ENCODE measurements at places on chromosomes 4 and X.

GRCh38 chrX:123348468-123348867 is 164.4 kb downstream of the GRIA3 start:
- DNase-seq: no peak

DNA sequence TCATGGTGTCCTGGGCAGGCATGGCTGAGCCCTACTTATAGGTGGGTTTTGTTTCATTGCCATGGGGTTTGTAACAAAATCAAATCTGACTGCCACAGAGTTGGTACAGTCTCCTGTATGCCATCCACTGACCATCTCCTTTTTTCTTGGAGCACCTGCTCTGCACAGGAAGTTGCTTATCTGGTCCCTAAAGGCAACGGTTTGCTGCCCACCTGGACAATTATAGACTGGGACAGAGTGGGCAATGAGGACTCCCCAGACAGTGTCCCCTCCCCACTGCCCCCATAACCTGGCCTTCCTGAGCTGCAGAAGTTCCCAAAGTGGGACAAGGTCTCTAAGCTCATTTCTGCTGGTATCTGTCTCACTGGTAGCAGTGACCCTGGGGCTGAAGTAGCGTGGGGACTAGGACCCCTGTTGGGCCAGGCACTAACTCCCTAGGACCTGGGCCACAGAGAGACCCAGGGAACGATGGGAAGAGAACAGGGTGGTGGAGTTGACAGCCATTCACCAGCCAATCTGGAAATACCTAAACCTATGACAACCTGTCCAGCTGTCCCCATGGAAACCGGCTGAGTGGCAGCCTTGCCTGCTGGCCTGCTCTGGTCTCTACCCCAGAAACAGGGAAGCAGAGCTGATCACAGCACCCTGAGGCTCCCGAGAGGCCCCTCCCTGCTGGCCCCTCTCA is 64.7 kb downstream of the WFS1 start:
- DNase-seq: no peak

DNA sequence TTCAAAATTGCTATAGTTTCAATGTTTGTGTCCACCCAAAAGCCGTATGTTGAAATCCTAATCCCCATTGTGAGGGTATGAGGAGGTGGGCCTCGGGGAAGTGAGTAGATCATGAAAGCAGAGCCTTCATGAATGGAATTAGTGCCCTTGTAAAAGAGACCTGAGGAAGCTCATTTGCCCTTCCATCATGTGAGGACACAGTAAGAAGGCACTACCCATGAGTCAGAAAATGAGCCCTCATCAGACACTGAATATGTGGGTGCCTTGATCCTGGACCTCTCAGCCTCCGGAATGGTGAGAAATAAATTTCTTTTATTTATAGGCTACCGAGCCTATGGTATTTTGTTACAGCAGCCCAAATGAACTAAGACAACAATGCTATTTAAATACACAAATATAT is 57.7 kb upstream of the EFHC2 start:
- no peak for DNase-seq

DNA sequence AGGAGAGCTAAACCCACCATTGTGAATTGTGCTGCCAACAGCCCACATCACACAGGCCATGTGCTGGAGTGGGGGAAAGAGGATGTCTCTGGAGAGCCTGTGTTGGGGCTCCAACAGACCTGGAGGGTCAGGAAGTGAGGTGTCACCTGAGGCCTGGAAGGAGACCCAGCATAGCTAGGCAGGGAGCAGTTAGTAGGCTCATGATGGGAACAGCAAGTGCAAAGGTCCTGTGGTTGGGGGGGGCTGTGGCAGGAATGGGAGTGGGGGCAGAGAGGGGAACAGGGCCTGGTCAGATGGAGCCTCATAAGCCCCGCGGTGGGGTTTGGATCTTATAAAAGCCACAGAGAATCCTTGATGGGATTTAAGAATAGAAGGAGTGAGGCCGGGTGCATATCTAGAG is 35.9 kb upstream of the GPR78 start:
- DNase-seq: no peak

- DNase-seq: no peak
Observed at GRCh38 chrX:150933945-150934350, 35.5 kb upstream of the CD99L2 start.

DNA sequence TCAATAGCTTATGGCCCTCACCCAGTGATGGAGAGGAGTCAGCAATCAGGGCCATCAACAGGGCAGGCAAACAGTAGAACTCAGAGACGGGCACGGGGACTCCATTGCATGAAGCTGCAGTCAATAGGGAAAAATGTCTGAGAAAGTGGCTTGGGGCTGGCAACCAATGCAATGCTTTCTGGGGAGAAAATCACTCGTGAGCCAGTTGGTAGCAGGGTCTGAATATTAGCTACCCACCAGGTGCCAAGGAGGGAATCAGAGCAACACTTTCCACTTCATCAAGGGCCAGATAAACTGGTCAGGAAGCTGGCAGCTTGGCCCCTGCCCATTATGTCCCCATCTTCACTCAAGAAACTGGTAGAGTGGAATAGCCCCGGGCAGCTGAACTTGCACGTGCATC is 80.7 kb downstream of the STARD8 start:
- no peak for DNase-seq

GRCh38 chr4:7618361-7618760 is 183.6 kb upstream of the PSAPL1 start:
- no peak for DNase-seq

- no peak for DNase-seq
Observed at GRCh38 chr4:79338148-79338547, 12.3 kb upstream of the NAA11 start.

GRCh38 chr4:152594978-152595925 is 59.4 kb upstream of the FBXW7 start:
- no peak for DNase-seq

DNA sequence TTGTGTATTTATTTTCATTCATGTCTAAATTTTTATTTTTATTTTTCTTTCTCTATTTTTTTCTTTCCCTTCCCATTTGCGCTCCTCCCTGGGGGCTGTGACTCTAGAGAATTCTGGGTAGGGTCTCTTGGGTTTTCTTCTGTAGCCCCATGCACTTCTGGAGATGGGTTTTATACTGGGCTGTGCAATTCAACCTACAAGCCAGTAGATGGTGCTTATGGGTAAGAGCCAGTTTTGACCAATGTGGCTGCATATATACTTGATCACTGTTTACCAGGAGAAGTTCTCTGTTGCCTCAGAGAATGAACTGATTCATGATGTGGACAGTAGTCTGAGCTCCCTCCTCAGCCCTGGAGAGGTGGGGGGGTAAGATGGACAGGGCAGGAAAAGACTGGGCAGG is 614.6 kb downstream of the PCDH19 start:
- no peak for DNase-seq

DNA sequence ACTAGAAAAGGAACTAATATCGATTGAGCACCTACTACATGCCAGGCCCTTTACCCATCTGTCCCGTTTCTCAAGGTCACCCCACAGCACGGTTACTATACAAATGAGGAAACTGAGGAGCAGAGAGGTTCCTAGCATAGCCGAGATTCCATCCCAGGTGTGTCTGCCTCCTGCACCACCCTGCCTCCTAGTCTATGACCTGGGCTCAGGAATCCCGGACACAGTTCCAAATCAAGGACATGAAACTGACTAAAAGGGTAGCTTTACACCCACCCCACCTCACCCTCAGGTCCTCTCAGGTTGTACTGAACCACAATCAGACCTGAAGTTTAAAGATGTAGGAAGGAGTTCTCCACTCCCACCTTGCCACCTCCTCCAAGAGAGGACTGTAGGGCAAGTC is 55.6 kb downstream of the APBB2 start:
- no peak for DNase-seq

DNA sequence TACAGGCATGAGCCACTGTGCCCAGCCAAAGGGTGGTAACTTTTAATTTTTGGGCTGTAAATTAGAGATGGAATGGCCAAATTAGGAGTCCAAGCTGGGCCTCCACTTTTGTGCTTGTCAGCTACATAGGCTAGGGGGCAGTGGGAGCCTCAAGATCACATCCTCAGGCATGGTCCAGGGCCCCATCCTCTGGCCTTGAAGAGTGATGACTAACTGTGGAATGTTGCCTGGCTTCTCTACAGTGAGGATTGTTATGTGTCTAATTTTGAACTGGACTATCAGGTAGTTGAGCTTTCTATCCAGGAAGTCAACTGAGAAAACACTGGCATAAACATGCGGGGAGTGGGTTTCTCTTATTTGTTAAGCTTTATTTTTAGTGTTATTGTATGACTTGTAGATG is 33.0 kb downstream of the CCNG2 start:
- no peak for DNase-seq

GRCh38 chrX:145405012-145405411 is 157.7 kb downstream of the SPANXN1 start:
- DNase-seq: no peak

- DNase-seq: no peak
Observed at GRCh38 chr4:139603576-139604410, 47.8 kb upstream of the SETD7 start.

DNA sequence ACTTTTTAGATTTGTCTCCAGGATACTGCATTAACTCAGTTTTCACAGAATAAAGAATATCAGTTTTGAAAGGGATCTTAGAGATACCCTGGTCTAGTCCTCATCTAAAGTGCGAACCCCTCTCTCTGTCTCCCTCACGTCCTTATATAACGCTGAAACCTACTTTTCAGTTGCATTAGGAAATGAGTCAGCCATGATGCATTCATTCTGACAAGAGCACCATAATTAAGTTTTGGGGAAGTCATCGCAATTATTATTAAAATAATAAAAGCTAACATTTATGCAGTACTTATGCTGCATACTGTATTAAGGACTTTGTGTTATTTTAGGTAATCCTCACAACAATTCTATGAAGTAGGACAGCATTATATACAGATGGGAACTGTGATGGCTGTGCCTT is 116.1 kb downstream of the REELD1 start:
- no peak for DNase-seq

GRCh38 chrX:65537229-65537628 is 2.6 kb upstream of the LAS1L start:
- DNase-seq: no peak

- no peak for DNase-seq
Observed at GRCh38 chr4:35591035-35591434, 653.3 kb downstream of the ARAP2 start.

- peak; percentile 30 for DNase-seq
Observed at GRCh38 chr4:10611673-10612072, 72.9 kb downstream of the CLNK start.

GRCh38 chr4:174495626-174496025 is 26.7 kb downstream of the HPGD start:
- no peak for DNase-seq

DNA sequence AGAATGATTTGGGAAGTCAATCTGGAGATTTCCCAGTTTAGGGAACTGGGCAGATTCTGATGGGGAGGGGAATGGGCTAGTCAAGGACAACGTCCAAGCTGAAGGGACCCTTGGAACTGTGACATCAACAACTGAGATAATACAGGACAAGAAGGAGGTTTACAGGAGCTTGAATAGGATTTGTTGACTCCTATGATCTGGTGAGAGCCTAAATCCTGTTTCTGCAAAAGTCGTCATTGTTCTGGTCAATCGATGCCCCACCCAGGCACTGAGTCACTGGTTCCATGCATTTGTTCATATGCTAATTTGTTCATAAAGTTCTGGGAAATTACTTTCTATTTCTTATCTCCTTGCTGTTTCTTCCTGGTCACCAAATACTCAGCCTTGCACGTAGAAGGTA is 15.3 kb upstream of the PDGFRA start:
- no peak for DNase-seq

DNA sequence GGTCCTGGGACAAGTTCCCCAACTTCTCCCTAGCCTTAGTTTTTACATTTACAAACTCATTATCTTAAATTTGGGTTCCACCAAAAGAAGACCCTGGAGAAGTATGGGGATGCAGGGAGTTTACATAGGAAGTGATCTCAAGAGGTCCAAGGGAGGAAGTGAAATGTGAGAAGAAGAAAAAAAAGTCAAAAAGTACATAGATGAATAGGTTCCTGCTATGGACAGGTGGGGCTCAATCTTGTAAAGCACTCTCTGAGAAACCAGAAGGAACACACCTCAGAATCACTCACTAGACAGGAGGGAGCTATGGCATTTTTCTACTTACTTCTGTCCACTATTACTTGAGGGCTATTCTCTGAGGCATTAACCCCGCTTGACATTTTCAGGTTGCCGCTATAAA is 56.6 kb downstream of the ARHGAP6 start:
- no peak for DNase-seq

- no peak for DNase-seq
Observed at GRCh38 chrX:71198066-71198465, 25.0 kb upstream of the GJB1 start.

DNA sequence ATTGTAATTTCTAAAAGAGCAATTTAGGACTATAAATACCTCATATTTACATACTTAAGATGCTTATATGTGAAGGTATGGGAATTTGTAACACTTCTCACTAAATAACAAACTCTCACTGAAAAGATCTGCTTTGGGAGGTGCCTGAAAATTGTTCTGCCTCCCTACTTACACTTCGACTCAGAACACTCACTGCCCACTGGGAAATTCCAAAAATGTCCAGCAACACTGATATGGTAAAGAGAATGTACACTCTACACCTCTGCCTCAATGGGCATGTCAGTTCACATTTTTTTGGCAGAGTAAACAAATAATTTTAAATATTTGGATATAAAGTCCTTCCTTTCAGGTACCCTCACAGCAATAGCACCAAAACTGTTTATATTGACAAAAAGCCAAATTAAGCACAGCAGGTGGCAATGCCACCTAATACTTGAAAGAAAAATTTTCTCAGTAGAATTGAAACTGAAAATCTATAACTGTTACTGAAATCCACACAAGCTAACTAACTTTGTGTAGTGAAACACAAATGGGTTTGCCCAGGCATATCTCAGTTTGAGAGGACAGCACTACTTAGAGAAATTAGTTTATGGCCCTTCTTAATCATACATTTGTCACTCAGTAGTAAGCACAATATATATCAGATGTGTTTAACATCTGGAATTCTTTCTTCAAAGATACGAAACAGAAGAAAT is 67.1 kb downstream of the PRDM5 start:
- DNase-seq: no peak

GRCh38 chr4:6324999-6325787 is 55.5 kb downstream of the WFS1 start:
- no peak for DNase-seq

DNA sequence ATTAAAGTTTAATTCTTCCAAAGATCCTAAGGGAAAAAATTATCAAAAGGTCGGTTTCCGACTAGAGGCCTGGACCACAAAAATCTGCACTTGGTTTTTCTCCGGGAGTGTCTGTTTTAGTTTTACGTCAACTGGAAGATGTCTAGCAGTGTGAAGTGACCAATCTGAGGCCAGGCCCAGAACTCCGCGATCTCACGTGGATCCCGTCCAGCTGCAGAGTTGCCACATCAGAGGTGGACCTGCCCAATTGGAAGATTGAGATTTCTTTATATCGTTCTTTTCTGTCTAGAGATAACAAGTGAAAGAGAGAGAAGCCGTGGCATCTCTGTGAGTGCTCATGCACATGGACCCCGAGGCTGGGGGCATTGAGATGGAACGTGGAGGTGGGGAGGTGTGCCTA is 115.8 kb downstream of the AFF1 start:
- no peak for DNase-seq

DNA sequence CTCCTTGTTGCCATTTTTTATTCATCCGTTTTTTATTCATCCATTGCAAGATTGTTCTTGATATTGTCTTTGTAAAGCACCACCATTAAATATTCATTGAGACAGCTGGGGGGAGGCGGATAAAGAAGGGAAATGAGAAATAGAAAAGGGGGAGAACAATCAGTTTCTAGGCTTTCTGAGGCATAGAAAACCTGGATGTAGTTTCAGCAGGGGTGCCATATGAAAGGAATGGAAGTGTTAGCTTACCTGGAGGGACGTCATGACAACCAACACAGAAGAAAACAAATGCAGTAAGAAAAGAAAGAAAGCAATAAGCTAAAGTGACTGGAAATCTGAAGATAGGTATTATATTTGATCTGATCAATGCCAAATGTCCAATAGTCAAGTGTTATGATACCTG is 276.1 kb downstream of the GASK1B start:
- DNase-seq: no peak
